Activated T-helper 1 cell treated with anti-CD3 and anti-CD28 coated beads, Interleukin-12 subunit alpha, Interleukin-12 subunit beta, Interleukin-2, Interleukin-4 antibody, amounts not matched to agents 30 ng/mL and 10 ng/mL and 1 ng/mL, durations not matched to agents 14 hours and 24 hours and 36 hours (primary cell): ENCODE measurements at places on chromosomes 1 and 21. TPM values are rescaled to one million over a fixed set of nuclear protein-coding genes. Genes with fewer than 3 reads are reported as not detected.

GRCh38 chr1:64470665-64471217 lies 812 bp downstream of the CACHD1 start:
- peaks cover 11% of the 10 kb centered on the region for H3K4me1 ChIP-seq
- H3K36me3 ChIP-seq: no peaks in the 10 kb centered on the region
- peak overlapping the region; percentile 23 for H3K27ac ChIP-seq
- H3K4me3 ChIP-seq: peak overlapping the region; percentile 80
- no peak for DNase-seq

DNA sequence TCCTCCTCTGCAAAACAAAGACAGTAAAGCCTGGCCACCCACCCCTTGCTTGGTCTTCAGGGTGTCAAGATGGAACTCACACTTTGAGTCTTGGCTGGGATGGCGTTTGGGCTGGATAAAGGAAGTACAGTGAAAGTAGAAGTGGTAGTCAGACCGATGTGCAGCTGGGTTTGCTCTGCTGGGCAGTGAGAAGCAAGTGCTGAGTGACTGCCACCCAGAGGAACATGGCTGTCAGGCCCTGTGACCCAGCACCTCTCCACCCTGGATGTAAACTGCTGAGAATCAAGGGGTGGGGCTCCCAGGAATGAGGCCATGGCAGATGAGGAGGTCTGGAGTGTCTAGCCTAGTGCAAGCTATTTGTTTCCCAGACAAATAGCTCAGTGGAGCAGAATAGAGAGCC lies 51.2 kb downstream of the POFUT2 start:
- H3K27ac ChIP-seq: no peak overlapping the region
- no peak for DNase-seq
- no peaks in the 10 kb centered on the region for H3K36me3 ChIP-seq
- no peak overlapping the region for H3K4me3 ChIP-seq
- H3K27me3 ChIP-seq: peaks cover 57% of the 10 kb centered on the region

GRCh38 chr21:35508139-35508888 lies 459.2 kb upstream of the RUNX1 start:
- H3K27ac ChIP-seq: no peak overlapping the region
- H3K4me3 ChIP-seq: no peak overlapping the region
- no peaks in the 10 kb centered on the region for H3K36me3 ChIP-seq
- no peaks in the 10 kb centered on the region for H3K27me3 ChIP-seq
- no peak for DNase-seq

TFF2 gene
- not detected in 2 replicates for total RNA-seq

E2F2 gene
- total RNA-seq: 32.0 and 33.5 TPM in 2 replicates

PM20D1 gene
- 0.29 and 0.39 TPM in 2 replicates for total RNA-seq
